Activated CD8-positive, alpha-beta memory T cell treated with anti-CD3 and anti-CD28 coated beads, Interleukin-2, amount 10 ng/mL, durations not matched to agents 7 days and 5 days (primary cell): ENCODE measurements at places on chromosomes 2 and 18. TPM values are rescaled to one million over a fixed set of nuclear protein-coding genes. Genes with fewer than 3 reads are reported as not detected.

ZBTB7C gene
- total RNA-seq, result 0.09 TPM

PHOSPHO2 gene
- 5.9 TPM for total RNA-seq

RTP5 gene
- not detected for total RNA-seq

PTPRM gene
- total RNA-seq, result 5.7 TPM

AFF3 gene
- 0.55 TPM for total RNA-seq

NXPH2 gene
- not detected for total RNA-seq

ANKRD53 gene
- total RNA-seq, result not detected

SEPTIN2 gene
- total RNA-seq, result 242 TPM

DAW1 gene
- not detected for total RNA-seq

GPR39 gene
- total RNA-seq, result not detected

DCDC2C gene
- total RNA-seq, result not detected
